Trophoblast cell (in vitro differentiated cells and primary cell): ENCODE measurements at places on chromosomes 1 and 21.
A peak's percentile ranks its signal among the peaks of the same experiment; 100 is the strongest.

GRCh38 chr21:34603002-34603709 lies 11.8 kb downstream of the RCAN1 start:
- peak; percentile 68 for DNase-seq

- no peak for DNase-seq
Observed at GRCh38 chr1:101006553-101006952, 19.0 kb downstream of the DPH5 start.

- peak; percentile 22 for DNase-seq
Observed at GRCh38 chr1:56081173-56081572, 498.2 kb downstream of the PLPP3 start.

GRCh38 chr1:156316909-156317308 lies 17.8 kb upstream of the VHLL start:
- DNase-seq, result no peak

GRCh38 chr1:48470481-48470855 lies 1.5 kb downstream of the SPATA6 start:
- DNase-seq, result no peak

DNA sequence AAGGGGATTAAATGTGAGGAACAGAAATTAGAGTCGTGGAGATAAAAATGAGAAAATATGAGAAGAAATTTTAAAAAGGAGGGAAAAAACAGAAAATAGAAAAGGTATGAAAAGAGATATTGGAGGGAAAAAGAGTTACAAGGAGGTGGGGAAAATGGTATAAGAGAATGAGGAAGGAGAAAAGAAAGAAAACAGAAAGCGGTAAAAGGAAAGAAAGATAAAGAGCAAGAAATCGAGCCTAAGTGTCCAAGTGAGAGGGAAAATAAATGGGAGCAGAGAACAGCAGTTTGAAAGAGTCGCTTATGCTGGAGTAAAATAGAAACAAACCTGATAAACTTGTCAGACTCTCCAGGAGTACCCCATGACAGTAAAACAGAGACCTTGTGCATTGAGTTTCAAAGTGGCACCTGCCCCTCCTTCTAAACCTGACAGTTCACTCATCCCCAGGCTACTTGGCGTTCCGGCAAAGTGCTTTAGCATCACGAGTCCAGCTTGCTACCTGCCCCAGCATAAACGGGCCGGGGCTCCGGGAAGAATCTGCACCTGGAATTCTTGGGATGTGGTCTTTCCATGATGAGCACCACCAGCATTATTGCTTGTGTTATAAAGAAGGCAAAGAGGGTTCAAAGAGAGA lies 585 bp downstream of the NEGR1 start:
- DNase-seq, result peak; percentile 20

DNA sequence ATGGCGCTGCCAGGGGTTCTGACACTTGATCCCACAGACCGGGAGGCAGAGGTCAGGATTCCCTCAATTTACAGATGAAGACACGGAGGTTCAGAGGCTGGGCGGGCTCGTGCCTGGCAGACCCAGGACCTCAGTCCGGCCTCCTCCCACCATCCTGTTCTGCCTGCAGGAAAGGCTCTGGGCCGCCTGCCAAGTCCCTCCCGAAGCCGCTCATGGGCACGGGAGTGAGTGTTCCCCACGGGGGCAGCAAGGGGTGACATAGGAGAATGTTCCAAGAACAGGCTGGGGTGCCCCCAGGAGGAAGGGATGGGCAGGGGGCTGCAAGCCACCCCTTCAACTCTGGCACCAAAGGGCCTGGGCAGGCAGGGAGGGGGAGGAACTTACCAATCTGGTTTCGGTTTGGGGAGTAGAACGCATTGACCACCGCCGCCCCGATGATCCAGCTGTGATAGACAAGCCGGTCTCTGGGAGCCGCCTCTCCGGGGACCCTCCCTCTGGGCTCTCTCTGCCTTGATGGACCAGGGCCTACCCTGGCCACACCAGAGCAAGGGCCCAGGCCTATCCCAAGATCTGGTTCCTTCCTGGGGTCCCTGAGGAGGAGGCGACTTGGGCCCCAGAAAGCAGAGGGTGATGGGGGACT lies 7.5 kb downstream of the PRXL2B start:
- DNase-seq, result no peak

DNA sequence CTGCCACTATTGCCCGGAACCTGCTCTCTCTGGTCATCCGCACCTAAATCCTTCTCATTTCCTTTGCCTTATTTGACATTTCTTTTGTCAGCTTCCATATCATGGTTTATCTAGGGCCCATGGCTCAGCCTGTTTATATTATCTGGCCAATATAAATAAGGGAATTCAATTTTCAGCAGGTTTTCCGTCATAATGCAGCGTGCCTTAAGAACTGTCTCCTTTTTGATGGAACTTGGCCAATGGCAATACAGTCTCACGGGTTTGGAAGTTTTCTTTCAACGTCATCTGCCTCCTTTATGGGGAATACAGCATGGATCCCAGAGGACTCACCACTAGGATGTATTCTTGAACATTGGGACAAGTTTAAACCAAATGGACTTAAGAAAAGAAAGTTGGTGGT lies 77.8 kb upstream of the KIAA0040 start:
- DNase-seq, result no peak

DNA sequence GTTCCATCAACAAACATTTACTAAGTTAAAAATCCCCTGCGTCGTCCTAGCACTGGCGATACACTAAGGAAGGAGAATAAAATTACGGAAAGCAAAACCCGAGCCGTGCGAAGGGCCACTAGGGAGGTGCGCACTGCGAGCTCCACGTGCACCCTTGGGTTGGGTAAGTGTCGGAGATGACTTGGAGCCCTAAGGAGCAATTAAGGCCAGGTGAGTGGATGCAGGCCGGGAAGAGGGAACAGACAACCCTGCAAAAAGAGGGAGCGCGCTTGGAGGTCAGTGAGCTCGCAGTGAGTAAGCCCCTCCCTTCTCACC lies 704 bp downstream of the WDR4 start:
- DNase-seq, result no peak

GRCh38 chr1:7670334-7671145 lies 100.6 kb upstream of the VAMP3 start:
- no peak for DNase-seq

DNA sequence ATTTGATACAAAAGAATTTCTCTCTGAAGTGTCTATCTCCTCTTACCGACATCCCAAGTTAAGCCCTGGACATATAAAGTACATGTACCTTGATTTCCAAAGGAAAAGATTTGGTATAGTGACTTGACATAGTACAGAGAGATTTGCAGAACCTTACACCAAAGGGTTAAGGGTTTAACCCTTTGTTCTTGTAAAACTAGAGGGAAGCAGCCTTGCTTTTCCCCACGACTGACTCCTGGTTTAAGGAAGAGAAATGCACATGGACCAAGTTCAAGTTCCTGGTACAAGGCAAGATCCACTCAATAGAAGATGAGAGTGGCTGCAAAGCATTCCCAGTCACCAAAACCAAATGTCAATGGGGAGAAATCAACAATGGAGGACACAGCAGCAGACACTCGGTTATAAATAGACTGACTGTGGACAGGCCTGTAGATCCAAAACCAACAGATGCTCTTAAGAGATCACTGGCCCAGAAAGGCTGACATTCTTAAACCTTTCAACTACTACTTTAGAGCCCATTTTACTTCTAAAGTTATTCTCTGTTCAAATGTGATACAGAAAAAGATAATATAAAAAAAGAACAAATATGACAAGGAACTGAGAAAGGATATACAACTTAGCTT lies 69.4 kb downstream of the PUM1 start:
- no peak for DNase-seq

GRCh38 chr1:4170548-4171340 lies 270.7 kb upstream of the C1orf174 start:
- DNase-seq, result no peak

- no peak for DNase-seq
Observed at GRCh38 chr21:46128106-46128932, 27.1 kb downstream of the FTCD start.

DNA sequence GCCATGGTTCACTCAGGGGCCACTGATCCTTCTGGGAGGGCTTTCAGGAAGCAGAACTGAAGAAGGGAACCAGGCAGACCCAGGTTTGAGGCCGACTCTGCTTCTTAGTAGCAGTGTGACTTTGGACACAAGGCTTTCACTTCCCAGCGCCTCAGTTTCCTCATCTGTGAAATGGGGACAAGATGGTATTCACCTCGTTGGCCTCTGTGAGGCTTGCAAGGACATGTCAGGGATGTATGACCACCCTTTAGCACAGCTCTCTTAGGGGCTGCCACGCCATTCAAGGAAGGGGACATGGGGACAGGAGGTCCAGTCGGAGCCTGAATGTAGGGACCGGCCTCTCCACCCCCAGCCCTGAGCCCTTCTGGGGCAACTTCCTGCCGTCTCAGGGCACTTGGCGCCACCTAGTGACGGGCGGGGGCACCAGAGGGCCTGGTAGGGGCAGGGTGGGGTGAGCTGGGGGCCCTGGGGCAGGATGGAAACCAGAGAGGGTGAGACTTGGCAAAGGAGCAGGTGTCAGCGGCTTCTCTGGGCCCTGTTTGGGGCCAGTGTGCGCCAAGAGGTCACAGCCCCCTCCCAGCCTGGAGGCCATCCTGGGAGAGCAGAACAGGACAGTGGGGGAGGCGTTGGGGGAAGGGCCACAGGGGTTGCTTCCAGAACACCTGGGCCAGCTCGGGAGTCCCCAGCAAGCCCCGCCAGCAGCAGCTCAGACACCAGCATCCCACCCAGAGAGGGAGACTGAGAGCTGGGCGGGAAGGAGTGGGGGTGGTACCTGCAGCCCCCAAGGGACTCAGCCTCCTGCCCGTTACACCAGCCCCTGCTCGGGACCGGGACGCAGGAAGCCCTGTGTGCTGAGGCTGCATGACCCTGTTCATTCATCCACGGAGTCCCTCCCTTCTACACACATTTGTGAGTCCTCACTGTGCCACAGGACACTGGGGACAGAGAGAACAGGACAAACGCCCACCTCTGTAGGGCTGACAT lies 102.5 kb upstream of the TARDBP start:
- DNase-seq, result peak; percentile 68

- no peak for DNase-seq
Observed at GRCh38 chr1:38289034-38289433, 242.4 kb upstream of the POU3F1 start.

GRCh38 chr1:8736927-8737326 lies 80.5 kb downstream of the RERE start:
- no peak for DNase-seq

GRCh38 chr1:85258536-85259117 lies 835 bp downstream of the C1orf52 start:
- DNase-seq, result no peak

DNA sequence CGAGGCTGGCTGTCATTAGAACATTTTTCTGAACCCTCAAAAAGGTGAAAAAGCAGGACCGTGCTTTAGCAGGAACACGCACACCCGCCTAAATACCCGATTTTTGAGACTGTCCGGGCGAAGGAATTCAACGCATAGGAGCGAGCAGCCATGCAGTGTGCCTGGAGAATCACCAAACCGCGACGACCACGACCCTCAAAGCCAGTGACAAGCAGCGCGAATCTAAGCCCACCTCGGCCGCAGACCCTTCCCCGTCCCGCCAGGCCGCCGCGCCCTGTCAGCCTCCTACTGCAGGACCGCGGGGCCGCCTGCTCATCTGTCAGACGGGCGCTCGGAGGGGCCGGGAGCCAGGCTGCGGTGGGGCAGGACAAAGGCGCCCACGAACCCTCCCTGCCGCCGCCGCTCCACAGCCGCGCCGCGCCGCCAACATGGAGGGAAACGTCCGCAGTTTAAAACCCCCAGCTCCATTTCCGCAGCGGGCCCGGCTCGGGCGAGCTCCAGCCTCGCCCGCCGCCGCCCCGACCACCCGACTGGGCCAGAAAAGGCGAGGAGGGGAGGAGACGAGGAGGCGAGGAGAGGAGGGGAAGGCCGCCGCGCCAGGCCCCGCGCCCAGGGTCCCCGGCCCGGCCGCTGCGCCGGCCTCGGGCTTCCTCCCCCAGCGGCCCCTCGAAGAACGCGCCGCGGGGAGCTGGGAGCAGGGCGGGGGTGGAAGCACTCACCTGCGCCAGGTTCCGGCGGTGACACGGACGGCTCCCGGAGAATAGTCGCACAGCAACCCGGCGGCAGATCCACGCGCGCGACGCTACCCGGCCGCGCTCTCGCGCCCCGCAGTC lies at the start of gene LBR:
Gene LBR (minus strand): TSS at position 804 of the 833 bp plus-strand sequence. CDS start 3,963 bp downstream, outside the sequence.
- DNase-seq, result no peak

DNA sequence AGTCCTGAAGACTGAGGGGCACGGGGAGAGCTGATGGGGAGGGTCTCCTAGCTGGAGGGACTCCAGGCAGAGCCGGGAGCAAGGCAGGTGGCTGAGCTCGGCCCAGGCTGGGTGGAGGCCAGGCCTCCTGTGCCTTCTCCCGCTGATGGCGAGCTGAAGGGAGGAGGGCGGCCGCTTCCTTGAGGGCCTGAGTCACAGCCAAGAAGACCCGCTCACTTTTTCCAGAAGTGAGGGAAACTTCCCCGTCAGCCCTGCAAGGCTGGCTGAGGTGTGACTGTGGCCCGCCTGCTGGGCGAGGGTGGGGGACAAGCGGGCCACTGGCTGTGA lies 1.7 kb upstream of the VWA1 start:
- peak; percentile 75 for DNase-seq

DNA sequence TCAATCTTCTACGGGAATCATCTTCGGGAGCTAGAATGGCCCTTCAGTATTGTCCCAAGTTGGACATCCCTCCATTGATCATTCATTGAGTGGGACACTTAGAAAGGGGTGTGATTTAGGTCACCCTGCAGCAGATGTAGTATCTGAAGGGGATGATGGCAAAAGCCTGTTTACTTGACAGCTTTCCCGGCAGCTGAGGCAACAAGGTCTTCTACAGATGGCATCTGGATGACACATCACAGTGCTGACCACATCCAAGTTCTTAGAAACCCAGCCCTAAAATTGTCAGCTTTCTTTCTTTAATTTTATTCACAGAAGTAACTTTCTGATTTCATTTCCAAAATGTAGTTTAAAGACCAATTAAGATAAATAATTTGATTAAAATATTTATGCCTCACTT lies 150.3 kb downstream of the AMY1C start:
- DNase-seq, result no peak

- DNase-seq, result peak; percentile 55
Observed at GRCh38 chr1:226870026-226870400, 403 bp upstream of the PSEN2 start.

DNA sequence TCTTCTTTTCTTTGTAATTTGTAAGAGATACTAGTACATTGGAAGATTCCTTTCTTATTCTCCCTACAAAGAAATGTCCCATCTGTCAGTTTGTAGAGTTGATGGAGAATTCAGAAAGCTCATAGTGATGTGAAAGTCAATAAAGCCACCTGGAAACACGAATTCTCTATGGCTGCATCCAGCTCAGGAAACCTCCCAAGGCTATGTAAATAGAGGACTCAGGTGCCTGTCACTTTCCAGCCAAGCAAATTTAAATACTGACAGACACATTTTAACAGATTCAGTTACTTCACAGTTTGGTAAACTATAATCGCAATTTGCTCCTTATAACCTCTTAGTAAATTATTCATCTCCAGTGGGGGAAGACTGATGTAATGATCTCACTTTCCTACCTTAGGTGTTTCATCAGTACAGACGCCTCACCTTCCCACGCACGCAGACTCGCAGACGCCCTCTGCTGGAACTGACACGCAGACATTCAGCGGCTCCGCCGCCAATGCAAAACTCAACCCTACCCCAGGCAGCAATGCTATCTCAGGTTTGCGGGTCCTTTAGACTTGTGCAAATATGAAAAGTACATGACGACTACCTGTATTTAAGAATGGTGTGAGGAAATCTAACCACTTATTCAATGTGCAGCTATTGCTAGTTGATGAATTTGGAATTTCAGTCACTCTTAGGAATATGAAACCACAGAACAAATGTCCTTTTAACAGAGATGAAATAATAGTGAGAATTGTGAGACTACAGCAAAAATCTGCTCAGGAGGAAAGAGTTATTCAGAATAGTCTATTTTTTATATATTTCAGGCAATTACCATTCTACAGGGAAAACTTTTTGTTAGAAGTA lies 60.6 kb downstream of the PTPRC start:
- DNase-seq, result peak; percentile 42

GRCh38 chr1:119467857-119468668 lies 38.9 kb upstream of the HSD3B1 start:
- DNase-seq, result no peak
